Fibroblast of villous mesenchyme (primary cell): ENCODE measurements at places on chromosomes 4 and X. TPM values are rescaled to one million over a fixed set of nuclear protein-coding genes. Genes with fewer than 3 reads are reported as not detected.

The SPACA5 gene
- not detected in 2 replicates for total RNA-seq

GRCh38 chr4:78496021-78496643 is 55.4 kb upstream of the ANXA3 start:
- DNase-seq = no peak

DNA sequence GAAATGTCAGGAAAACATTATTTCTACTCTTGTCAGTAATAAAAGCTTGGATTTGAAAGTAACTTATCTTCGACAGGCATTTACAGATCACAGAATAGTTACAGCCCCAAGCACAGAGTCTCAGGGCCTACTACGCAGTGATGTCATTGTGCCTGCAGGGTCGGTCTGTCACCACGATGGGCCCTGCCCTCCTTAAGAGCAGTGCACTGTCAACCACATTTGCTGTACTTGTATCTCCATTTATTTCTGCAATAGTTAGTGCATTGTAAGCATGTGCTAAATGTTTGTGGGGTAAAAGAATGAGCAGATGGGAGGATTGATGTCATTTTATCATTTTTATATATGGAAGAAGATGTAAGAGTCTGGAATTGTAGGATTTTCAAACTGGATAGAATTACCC is 13.6 kb upstream of the CCKAR start:
- DNase-seq = no peak

- no peak for DNase-seq
Observed at GRCh38 chr4:108431986-108432385, 188.4 kb upstream of the RPL34 start.

GRCh38 chrX:122119361-122119760 is 1064.7 kb upstream of the GRIA3 start:
- no peak for DNase-seq
